ENCODE measurements at places on chromosomes 7 and 10.

- DNase-seq: no peak
Observed at GRCh38 chr10:22740180-22740579, 25.8 kb upstream of the PIP4K2A start.

DNA sequence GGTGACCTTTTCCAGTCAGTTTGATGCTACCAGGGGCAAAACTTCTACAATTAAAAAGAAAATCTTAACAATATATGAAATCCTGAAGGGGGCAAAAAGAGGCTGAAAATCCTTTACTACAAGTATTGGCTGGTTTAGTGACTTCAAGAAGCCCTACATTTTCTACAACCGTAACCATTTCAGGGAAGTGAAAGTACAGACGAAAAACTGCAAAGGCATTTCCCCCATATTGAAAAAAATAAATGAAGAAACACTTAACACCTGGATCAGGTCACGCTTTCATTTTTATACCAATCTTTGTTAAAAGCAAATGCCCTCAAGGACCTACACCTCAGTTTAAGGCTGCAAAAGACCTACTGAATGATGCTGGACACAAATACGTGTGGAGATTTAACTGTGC lies 38.6 kb downstream of the IL6 start:
- DNase-seq: no peak

DNA sequence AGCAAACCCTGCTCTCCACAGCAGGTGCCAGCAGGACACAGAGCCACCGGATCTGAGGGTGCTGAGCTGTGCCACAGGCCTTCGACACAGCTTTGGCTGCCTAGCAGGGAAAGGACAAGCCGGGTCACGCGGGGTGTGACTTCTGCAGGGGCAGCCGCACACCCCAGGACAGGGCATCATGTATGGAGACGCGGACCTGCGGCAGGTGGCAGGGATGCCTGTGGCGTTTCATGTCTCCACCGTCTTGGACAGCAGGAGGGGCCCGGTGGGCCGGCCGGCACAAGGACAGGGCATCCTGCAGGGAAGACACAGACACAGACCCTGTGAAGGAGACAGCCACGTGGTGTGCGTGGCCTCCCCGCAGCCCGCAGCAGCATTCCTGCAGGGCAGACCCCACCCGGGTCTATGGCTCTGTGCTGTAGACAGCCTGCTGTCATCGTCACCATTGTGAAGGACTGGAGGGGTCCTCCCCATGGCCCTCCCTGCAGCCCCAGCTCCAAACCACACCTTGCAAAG lies 109.2 kb downstream of the PDGFA start:
- DNase-seq: peak; percentile 2

DNA sequence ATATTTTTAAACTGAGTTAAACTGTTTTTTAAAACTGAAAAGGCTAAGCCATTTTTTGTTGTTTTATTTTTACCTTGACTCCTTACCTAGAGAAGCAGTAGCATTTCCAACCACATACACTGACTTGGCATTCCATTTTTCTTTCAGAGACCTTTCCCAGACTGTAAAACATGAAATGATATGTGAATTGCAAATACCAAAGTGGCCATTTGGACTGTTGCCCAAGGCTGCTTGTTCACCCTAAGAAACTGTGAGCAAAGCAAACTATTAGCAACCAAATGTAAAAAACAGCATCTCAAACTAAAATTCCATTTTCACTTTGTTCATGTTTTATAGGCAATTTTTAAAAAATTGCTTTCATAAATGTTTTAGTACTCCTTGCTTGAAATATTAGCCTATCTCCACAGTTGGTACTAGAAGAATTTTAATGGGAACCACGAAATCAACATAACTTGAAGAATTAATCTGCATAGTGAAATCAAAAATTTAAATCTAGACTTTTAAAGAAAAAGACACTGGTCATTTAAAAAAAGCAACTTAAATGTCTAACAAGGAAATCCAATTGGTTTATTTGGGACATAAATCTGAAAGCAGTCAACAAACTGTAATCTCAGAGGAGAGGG lies 10.8 kb downstream of the UROS start:
- DNase-seq: no peak

DNA sequence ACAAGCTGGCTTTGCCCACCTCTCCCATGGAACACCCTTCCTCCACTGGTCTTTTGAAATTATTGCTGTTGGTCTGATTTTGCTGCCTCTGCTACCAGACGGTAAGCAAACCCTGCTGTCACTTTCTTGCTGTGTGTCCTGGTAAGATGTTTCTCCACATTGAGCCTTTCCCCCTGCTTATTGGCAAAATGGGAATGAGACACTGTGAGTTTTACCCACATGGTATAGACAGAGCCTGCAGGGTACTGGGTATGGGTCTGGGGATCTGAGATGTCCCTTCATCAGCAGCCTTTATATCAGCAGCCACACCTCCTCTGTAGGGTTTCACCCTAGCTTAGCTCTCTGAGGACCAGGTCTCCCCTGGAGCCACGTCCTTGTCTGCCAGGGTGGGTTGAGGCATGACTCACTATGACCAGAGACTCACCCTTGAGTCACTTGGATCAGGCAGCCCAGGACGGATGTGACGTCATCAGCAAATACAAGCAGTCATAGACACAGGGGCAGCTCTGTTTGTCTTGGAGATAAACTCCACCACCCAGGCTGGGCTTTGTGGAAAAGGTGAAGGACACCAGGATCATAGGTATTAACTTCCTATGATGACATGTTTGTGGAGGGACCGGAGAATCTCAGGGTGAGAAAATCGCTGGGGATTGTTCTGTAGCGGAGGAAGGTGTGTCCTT lies 17.9 kb upstream of the BAIAP2L1 start:
- DNase-seq: no peak

DNA sequence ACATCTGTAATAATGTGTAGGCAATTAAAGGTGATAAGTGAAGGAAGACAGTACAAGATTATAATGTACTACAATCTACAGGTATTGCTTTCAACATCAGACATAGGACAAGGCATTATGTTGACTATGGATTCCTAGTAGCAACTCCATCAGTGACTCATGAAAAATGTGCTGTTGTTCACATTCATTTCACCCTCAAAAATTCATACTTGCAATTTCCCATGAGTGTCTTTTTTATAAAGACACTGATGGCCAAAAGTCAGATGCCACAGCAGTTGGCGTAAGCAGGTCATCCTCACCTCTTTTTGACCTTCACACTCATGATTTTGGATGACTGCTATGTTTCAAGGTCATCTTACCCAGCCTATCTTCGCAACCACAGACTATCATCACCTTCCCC lies 100.0 kb upstream of the AMPH start:
- DNase-seq: no peak

- DNase-seq: no peak
Observed at GRCh38 chr10:44725404-44725803, 185.7 kb upstream of the TMEM72 start.

- DNase-seq: peak; percentile 97
Observed at GRCh38 chr7:42236976-42237810, at the start of gene GLI3. Gene GLI3 (minus strand): TSS chr7:42237209. CDS start chr7:42223253, 13,956 bp downstream.

DNA sequence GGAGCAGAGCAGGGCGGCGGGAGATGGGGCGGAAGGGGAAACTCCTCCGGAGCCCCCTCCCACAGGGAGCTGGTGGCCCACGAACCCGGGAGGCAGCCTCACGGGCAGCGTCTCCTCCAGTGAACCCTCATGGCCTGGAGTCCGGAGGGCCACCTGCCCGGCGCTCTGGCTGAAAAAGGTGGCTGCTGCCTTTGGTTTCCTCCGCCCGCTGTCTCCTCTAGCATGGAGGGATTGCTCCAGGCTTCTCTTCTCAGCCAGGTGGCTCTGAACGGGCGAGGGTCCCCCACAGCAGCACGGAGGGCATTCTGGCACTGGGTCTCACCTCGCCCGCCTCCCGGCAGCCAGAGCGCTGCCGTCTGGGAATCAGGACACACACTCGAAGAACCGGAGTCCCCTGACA lies 177.3 kb upstream of the PFKP start:
- no peak for DNase-seq

DNA sequence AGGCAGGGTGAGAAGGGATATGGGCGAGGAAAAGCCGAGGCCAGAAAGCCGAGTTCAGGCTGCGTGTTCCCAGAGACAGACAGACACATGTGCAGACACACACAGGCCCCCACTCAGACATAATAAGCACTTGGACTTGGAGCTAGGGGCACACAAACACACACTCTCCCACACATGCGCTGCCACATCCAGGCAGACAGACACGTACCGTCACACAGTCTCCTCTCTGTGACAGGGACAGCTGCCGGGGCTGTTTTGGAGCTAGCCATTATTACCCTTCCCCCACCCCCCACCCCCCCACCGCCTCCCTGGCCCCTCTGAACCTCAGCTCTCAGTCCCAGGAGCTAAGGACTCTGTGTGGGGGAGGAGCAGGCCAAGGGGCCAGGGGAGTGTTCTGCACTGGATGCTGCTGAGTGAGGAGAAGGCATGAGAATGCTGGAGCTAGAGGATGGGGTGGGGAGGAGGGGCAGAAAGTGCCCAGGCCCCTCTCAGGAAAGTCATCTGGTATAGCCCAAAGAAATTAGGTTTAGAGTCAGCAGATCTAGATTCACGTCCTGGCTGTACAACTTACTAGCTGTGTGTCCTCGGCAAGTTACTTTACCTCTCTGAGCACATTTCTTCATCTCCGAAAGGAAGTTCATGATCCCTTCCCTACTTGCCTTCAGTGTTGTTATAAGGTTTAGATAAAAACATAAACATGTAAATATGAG lies 6.3 kb downstream of the PITX3 start:
- DNase-seq: peak; percentile 65

DNA sequence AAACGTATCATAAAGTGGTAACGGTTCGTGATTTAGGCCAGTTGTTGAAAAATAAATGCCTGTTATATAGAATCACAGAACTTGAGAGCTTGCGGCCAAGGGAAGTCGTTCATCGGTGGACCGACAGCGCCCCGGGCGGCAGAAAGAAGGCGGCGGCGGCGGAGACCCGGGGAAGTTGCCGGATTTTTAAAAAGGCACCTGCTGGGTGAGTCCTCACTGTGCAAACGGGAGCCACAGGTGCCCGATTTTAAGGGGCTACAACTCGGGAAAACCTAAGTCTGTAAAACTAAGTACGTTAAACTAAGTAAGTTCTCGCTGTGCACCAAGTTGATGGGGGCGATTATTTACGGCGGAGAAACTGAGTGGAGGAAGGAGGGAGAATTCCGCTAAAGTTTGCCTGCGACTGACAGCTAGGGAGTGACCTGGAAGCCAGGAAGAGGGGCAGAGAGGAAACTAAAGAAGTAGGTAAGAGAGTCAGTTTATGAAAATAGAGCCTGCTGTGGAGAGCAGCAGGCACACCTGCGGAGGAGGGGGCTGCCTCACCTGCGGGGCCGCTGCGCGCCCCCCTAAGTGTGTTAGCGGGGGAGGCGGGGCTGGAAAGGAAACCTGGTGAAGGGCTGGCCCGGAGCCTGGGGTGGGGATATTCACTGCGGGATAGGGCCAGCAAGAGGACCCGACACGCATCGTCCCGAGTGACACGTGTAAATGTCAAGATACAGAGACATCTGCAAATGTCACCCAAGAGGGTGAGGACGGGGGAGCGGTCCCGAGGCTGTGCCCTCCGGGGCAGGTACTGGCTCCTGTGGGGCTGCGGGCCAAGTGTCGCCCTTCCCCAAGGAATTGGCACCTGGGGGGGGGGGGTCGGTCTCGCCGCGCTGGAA lies 996 bp downstream of the ADAM12 start:
- peak; percentile 91 for DNase-seq

DNA sequence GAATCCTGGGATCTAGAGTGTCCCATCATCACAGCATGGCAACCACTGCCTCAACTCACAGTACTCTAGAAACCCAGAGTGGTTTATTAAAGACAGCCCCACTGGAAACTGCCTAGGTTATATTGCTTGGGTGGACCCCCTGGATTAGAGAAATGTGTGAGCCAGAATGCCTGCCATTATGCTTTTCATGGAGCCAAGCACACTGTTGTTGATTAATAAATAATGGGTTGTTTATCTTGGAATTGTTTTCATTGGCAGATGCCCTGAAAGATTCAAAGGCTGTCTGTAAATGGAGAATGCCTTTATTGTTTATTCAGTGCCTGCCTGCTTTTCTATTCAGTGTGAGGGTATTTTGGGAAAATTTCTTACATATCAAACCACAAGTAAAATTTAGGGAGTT lies 52.1 kb downstream of the GNAI1 start:
- DNase-seq: no peak

DNA sequence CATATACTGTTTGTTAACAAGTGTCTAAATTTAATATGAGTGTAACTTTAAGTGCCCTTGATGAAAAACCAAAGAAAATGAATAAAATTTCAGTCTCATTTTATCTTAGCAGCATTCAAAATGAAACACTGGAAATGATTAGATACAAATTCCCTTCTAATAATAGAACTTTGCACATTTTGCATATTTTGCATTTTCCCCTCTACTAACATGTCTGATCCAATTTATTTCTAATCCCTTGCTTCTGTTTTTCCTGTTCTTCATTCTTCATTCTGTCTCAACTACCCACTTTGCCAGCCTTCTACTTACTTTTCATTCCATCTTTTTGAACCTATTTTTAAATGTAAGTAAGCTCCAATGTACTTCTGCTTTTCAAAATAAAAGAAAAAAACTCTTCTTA lies 42.7 kb upstream of the SEMA3D start:
- DNase-seq: no peak

DNA sequence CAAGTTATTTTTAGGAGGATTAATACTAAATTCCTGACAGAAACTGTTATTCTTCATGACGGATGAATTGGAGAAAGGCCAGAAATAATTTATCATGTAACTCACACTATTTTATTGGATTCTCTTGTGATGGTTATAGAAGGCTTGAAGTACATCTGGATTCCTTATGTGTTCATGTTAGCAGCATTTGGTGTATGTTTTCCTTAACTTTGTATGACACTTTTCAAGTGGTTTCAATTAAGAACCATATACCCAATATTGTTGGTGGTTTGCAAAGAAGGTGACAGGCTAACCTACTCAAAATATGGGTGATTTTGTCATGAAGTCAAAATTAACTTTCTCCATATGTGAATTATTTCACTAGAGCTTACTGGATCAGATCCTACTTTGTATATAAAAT lies 532.2 kb upstream of the CNTNAP2 start:
- DNase-seq: no peak

- no peak for DNase-seq
Observed at GRCh38 chr10:132373241-132373955, 23.6 kb upstream of the PWWP2B start.

GRCh38 chr7:132082394-132082793 lies 493.9 kb downstream of the PLXNA4 start:
- no peak for DNase-seq

DNA sequence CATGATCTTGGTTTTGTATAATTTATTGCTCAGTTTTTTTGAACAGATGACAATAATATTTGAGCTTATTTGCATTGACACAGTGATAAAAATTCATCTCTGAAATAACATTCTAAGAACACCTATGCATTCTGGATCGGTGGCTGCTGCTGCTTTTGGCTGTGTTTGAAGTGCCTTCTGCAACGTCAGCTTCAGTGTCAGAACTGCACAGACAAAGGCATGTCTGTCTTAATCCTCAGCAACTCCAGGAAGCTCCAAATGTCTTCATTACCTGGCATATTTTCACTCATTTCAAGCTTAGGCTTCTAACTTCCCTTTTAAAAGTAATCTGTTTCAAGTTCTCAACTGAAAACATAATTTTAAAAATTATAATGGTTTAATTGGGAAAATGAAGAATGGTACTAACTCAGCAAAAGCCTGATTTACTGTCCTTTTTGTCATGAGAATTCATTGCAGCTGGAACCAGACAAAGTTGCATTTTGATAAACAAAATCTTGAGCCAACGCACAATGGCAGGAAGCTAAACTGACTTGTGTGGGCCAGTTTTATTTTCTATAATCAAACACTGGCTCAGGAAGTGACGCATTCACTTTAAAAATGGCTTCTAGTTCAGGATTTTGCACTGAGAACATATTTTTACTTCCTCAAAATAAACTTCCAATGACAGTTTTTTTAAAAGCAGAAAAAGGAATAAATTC lies 38.7 kb downstream of the NPS start:
- DNase-seq: no peak

GRCh38 chr7:141094336-141095070 lies 20.6 kb downstream of the TMEM178B start:
- no peak for DNase-seq

Data from right hindlimb (tissue), 1 donor.